ENCODE measurements at places on chromosomes 2 and 18.

- no peak for DNase-seq
These were observed 181.8 kb upstream of the GCFC2 start for GRCh38 chr2:75892490-75892889.

DNA sequence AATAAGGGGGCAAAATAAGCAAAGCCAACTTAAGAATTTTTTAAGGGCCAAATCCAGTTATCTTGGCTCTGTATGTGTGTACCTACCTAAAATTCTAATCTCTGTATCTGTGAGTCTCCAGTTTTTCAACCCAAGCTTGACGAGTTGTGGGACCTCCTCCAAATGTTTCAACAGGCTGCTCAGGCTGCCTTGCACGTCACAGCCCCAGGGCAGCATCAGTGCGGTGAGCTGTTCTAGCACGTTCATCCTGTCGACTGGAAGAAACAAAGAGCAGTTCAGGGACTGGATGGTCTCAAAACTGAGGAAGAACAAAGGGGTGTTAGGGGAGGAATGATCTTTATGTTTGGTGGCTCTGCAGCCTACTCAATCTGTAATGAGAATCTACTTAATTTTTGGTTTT is 29.4 kb downstream of the NLRC4 start:
- no peak for DNase-seq

DNA sequence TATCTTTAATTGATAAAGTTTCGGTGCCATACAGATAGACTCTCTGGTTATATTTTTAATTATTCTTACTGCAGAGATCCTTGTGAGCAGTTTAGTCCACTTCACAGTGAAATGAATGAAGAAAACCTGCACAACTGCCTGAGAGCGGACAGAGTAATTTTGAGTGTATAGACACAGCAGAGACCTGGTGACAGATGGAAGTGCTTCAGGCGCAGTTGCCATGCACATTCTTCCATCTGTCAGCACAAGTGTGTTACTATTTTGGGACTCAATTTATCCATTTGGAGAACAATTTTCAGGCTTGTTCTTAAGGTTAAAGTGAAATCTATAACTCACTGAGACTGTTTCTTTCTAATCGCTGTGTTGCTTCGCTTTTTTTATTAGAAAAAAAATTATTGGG is 147.8 kb upstream of the SPHKAP start:
- DNase-seq, result no peak

DNA sequence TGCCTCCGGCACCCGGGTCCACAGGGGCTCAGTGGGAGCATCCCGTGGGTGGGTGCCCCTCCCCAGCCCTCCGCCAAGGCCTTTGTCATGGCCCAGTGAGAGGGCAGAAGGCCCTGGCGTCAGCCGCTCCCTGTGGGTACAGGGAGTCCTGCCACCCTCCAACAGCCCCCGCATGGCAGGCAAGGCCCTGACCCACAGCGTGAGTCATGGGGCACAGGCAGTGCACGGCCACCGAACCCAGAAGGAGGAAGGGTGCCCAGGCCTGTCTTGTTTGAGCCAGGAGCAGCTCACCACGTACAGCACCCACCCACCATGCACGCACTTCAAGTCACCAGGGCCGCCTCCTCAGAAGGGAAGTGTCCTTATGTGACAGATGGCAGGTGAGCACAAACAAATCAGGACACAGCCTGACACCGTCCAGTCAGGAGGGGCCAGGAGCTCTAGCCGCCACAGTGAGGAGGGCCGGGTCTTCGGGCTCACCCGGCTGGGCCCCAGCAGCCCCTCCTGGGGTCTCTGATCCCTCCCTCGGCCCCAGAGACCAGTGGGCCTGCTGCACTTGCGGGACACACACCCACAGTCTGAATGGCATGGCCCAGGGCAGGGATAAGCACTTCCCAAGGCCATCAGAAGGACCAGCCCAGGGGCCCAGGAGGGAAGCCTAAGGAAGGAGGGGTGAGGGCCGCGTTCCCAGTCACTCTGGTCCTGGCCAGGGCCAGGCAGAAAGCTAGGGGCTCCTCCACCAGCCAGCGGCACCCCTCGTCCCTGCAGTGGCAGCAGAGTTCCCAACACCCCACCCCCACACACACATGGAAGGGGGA is 25.8 kb downstream of the BIN1 start:
- no peak for DNase-seq

DNA sequence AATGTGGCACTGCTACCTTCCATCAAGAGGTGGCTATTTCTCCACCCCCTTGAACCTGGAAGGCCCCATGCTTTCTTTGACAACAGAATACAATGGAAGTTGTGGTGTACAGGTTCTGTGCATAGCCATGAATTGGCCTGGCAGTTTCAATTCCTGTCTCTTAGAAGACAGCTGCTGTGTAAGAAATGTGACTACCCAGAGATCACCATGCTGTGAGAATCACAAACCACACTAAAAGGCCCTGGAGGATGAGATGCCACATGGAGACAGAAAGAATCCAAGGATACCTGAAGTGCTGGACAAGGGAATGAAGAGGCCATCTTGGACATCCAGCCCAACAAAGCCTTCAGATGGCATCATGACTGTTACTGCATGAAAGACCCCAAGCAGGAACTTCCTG is 47.7 kb upstream of the EHBP1 start:
- no peak for DNase-seq

DNA sequence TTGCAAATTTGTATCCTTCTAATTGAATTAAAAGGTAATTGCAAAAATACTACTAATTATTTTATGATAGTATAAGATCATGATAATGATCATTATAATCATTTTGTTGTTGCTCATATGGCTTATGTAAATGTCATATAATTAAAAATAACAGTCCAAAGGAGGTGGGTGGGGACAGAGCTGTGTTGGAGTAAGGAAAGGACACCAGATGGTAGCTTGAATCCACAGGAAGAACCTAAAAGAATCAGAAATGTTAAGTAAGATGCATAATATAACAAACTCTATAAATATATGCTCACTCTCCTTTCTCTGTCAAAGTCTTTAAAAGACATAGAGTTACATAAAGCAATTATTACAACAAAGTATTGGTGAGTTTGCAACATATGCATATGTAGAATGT is 650.7 kb upstream of the HS6ST1 start:
- no peak for DNase-seq

DNA sequence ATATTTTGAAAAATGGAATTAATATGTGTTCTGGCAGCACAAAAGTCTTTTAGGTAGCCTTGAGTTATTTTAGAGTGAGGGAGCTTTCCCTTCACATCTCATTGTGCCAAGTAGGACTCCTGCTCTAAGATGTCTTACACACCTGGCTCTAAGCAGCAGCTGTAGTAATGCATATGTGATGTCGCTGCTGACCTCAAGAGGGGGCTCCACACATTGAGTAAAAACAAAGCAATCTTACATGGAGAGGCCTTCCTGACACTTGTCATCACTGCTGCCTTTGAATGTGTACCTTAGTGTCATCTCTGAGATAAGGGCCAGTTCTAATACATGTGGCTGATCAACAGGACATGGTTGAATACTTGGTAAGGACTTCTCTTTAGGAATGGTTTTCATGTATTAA is 75.8 kb downstream of the ACTR3 start:
- DNase-seq, result no peak

- DNase-seq, result no peak
These were observed 144.7 kb upstream of the ITGA4 start for GRCh38 chr2:181312515-181312927.

DNA sequence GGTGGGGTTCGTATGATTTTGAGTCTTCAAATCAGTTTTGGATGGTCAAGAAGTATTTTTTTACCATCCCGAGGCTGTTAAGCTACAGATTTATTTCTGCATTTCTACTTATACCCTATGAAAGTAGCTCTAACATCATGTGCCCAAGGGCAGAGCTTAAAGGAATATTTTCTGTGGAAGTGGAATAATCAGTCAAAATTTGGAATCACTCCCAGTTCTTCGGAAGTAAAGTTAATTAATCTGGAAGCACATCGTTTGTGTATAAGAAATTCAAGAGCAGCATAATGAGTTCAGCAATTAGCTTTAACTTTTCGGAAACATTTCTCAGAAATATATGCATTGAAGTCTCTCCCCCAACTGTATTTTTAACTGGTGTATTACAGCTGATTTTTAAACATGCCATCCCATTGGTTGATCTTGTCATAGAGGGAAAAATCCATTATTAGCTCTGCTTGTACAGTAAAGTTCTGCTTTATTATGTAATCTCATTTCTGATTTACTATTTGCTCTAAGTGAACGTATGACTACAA is 510.1 kb downstream of the DCC start:
- DNase-seq, result no peak

DNA sequence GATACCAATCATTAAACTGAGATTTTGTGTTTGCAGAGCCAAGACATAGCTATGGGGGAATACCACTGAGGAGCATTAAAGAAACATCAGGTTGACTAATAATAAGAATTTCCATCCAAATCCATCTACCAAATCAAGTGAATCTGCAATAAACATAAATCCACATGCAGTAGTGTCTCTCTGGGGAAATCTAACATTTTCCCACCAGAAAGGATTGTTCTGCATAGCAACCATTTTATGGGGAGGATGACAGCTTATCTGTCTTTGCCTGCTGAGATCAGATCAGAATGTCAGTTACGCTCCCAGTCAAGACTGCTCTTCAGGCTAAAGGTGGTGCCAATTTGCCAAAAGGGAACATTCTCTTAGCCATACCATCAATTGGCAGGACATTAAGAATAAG is 1098.9 kb upstream of the CHAC2 start:
- DNase-seq, result no peak

DNA sequence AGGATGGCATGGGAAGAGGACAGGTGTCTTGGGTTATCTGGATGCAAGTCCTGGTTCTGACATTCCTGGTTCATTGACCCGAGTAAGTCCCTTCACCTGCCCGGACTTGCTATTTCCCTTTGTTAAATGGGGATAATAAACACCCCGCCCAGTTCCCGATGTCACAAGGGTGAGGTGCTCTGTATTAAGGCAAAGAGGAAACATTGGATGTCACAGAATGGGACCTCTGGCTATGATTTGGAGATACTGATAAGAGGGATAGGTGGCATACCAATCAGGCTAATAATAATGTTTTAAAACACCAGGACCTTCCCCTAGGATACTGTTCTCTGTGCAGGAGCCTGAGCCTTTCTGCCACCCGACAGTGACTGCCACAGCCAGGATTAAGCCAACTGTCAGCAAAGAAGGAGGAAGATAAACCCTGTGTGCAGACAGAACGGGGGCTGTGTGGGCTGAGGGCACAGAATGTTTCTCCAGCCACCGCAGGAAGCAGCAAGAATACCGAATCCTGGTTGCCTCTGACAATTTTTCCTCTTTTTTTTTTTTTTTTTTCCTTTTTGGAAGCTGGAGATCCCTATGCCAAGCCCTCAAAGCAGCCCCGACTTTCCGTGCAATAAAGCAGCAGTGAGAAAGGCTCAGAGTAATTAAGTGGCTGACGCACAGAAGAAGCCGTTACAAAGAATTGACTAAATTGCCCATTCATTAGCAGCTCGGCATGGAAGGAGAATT is 336.6 kb downstream of the SMAD2 start:
- DNase-seq, result peak; percentile 63

GRCh38 chr2:73903313-73903712 is 10.5 kb downstream of the ACTG2 start:
- no peak for DNase-seq

DNA sequence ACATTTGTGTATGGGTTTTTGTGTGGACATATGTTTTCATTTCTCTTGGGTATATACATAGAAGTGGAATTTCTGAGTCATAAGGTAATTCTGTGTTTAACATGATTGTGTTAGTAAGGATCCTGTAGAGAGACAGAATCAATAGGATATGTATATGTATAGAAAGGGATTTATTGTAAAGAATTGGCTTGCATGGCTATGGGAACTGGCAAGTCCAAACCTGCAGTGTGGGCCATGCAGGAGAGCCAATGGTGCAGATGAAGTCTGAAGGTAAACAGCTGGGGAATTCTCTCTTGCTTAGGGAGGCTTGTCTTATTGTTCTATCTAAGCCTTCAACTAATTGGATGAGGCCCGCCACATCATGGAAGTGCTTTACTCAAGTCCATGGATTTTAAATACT is 39.2 kb upstream of the IL1R2 start:
- no peak for DNase-seq

DNA sequence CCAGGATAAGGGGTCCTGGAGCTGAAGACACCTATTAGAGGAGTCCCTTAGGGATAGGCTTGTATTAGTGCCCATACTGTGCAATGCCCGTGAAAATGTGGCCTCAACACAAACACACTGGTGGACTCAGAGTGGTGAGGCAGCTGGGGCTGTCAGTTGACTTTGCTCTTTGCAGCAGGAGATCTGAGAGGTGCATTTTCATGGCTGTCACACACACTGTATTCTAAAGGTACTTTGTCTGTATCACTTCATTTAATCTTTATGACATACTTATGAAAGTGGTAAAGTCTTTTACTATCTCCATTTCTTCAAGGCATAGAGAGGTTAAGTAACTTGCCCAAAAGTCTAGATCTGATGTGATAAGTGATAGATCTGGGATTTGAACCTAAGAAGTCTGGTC is 55.1 kb upstream of the GCFC2 start:
- no peak for DNase-seq

DNA sequence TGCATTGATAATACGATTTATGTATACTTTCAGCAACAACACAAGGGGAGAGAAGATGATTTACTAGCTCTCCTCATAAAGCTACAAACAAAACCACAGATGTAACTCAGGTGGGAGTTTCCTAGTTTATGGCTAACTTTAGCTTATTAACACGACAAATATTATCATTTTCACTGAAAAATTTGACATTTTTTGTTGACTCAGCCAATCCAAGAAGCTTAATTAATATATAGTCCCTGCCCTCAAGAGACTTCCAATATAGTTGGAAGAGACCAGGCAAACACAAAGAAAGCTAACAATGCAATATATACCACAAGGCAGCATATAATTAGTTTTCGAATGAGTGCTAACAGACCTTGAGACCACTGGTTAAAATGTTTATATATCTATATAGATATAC is 775 bp downstream of the WDR12 start:
- DNase-seq, result no peak

DNA sequence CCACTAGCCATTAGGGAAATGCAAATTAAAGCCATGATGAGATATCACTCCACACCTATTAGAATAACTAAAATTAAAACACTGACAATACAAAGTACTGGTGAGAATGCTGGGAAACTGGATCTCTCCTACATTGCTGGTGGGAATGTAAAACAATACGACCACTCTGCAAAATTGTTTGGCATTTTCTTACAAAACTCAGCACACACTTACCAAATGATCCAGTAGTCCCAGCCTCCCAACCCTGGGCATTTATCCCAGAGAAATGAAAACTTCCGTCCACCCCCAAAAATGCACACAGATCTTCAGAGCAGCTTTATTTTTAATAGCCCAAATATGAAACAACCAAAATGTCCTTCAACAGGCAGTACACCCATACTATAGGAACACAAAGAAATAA is 8.9 kb upstream of the TMSB10 start:
- DNase-seq, result no peak

Measured in NCI-H1092 (cell line).